ENCODE measurements at places on chromosomes 12 and 14. TPM values are rescaled to one million over a fixed set of nuclear protein-coding genes. Genes with fewer than 3 reads are reported as not detected.

Gene IFI27
- polyA plus RNA-seq = 107 TPM

Gene EML1
- polyA plus RNA-seq = 4.8 TPM

- no peak for DNase-seq
Observed at GRCh38 chr14:54529811-54530210, 20.1 kb downstream of the CGRRF1 start.

DNA sequence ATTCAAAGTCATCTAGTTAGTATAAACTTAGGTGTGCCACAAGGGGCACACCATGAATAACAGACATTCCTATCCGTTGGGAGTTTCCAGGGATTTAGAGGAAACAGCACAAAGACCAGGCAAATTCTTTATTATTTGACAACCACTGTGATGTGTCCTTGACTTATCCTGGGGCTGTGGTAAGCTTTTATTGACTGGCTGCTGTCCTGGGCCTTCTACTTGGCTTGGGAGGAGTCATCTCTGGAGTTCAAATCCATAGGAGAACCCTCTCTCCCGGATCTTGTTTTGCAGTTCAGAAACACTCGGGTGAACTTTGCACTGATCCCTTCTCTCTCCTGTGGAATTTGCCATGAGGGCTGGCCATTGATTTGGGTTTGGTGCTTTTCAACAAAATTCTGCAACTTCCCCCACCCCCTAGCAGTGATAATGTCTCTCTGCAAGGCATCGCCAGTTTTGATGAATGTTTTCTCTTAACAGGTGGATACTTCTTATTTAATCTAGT is 136.3 kb downstream of the ADCK1 start:
- no peak for DNase-seq

DNA sequence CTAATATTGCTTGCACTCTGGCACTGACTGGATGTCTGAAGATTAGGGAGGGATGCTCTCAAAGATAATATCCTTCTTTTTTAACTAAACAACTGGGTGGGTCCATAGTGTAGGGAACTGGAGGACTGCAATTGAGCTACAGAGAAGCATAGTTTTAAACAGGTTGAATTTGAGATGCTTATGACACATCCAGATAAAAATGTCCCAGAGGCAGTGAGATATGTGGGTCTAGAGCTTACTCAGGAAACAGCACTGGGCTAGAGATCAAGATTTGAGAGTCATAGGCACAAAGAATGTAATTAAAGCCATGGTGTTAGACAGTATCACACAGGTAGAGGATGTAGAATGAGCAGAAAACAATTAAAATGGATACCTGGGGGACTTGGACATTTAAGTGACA is 198.4 kb downstream of the NELL2 start:
- DNase-seq = no peak

DNA sequence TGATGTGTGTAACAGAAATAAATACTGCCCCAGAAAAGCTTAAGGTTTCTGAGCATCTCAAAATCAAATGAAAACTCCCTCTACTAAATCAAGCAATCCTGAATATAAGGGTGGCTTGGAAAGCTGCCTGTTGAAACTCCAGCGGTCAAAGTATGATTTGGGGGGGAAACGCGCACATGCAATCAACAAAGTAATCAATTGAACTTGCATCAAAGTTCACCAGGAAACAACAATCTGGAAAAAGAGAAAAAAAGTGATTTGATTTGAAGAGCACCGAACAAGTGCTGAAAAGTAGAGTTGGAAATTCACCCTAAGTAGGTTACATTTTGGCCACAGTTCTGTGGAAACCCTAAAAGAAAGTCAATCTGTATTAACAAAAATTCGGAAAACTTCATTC is 700 bp downstream of the CNIH1 start:
- DNase-seq = no peak

DNA sequence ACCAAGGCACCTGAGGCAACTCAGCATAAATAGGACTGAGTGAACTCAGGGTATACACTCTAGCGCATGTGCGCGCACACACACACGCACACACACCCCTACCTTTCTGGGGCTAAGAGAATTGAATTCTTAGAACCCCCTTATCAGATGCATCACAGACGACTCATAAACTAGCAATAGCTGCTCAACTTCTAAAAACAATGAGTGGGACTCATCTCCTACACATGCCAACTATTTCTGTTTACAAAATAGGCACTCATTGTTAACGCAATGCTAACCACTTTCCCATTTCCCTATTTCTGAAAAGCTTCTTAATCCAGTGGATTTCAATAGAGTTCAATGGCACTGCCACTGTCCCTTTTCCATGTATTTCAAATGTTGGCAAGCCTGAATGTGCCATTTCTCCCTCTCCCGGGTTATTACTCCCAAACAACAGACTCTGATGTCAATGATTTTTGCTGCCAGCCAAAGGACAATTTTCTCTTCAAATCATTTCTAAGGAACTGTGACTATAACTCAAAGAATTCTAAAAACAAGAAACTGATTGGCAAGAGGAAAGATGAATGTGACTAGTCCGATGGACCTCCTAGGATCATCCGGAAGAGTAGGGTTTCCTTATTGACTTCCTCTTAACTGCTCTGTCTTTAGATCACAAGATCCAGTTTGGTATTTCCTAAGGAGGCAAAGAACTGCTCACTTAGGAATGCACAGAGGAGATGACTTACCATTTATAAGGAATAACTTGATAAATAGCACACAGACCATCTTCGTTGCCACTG is 48.8 kb downstream of the SLC38A1 start:
- DNase-seq = no peak

Data from aorta (tissue), 5 donors.